ENCODE measurements at places on chromosomes 6 and 20.

DNA sequence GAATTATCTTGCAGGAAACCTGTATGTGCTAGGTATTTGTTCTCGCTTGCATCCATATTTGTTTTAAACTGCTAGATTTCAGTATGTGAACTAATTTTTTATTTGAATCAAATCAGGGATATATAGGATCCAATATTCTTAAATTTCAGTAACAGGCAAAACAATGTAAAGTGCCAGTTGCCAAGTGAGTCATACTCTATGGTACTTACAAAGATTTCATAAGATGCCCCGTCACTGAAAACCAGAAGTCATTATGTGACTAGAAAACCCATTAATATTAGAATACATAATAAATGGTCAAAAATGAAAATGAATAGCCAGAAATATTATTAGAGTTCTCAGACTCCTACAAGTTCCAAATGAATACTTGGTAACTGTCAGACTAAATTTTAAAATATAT is 481.2 kb downstream of the TFAP2A start:
- no peak for DNase-seq

- peak; percentile 5 for DNase-seq
These were observed 466 bp upstream of the PSMB1 start for GRCh38 chr6:170553534-170554012.

DNA sequence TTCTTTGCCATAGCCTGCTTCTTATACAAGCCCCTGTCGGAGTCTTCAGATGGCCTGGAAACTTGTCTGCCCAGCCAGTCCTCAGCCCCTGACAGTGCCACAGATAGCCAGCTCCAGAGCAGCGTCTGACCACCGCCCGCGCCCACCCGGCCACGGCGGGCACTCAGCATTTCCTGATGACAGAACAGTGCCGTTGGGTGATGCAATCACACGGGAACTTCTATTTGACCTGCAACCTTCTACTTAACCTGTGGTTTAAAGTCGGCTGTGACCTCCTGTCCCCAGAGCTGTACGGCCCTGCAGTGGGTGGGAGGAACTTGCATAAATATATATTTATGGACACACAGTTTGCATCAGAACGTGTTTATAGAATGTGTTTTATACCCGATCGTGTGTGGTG is 29.5 kb downstream of the SLCO4A1 start:
- no peak for DNase-seq

DNA sequence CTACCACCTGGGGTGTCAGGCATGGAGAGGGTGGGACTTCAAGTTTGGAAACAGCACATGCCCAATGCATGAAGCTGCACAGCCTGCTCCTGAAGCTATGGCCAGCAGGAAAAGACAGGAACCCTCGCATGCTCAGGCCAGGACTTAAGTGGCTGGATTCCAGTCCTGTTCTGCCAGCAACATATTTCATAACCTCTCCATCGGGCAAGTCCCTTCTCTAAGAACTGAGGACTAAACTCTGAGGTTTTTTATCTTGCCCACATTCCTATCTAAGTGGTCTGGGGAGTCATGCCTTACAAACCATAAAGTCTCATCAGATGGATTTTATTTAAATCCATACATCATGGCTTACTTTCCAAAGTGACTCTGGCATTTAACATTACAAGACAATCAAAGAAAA is 27.5 kb upstream of the AGPAT4 start:
- no peak for DNase-seq

GRCh38 chr6:149864578-149865535 is 698 bp upstream of the LRP11 start:
- DNase-seq = no peak

DNA sequence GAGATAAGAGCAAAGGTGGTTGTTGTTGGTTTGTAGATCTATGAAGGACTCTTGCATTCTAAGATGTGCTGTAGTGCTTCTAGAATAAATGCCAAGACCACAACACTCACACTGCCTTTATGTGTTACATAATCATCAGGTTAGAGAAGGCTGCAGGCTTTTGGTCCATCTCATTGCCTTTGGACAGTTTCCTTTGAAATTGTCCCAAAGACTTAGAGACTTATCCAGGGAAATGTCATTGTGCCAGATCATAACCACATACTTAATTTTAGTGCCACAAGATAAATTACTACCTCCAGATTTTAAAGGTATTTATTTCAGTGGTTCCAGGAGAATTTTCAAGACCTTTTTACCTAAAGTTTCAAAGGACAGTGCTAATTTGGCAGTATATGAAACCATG is 666.6 kb upstream of the CITED2 start:
- DNase-seq = peak; percentile 37

- DNase-seq = no peak
These were observed 652.8 kb upstream of the CITED2 start for GRCh38 chr6:140027219-140027618.

GRCh38 chr20:3652221-3652620 is 11.0 kb downstream of the GFRA4 start:
- no peak for DNase-seq

- no peak for DNase-seq
These were observed 4.4 kb downstream of the CPNE1 start for GRCh38 chr20:35660122-35660937.

GRCh38 chr6:129730477-129731165 is 20.6 kb upstream of the ARHGAP18 start:
- DNase-seq = no peak

DNA sequence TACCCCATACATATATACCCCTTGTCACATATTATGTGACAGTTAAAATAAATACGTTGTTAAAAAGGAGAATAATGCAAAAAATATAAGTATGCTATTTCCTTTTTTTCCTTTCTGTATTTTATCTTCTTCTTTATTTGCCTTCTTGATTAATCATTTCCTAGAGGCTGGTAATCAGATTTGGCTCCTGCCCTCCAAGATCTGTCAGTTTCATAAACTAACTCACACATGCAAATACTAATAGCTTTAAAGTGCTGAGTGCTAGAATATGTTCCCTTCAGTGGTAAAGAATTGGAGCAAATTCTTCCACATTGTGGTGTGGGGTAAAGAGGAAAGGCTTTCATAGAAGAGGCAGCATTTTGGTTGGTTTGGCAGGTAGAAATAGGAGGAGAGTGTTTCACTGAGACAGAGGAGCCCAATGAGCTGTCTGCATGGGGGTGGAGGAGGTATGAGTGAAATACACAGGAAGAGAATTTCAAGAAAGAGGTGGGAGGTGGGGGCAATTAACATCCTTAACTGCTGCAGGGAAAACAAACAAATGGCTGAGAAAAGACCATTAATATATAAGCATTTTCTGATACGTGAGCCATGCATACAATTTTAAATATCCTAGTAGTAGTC is 523.9 kb downstream of the BMP2 start:
- DNase-seq = no peak

GRCh38 chr6:98047164-98047563 is 764.1 kb upstream of the MMS22L start:
- no peak for DNase-seq

GRCh38 chr6:142886431-142887170 is 58.4 kb downstream of the HIVEP2 start:
- no peak for DNase-seq

- DNase-seq = no peak
These were observed 81.3 kb downstream of the RPP40 start for GRCh38 chr6:4922488-4923037.

DNA sequence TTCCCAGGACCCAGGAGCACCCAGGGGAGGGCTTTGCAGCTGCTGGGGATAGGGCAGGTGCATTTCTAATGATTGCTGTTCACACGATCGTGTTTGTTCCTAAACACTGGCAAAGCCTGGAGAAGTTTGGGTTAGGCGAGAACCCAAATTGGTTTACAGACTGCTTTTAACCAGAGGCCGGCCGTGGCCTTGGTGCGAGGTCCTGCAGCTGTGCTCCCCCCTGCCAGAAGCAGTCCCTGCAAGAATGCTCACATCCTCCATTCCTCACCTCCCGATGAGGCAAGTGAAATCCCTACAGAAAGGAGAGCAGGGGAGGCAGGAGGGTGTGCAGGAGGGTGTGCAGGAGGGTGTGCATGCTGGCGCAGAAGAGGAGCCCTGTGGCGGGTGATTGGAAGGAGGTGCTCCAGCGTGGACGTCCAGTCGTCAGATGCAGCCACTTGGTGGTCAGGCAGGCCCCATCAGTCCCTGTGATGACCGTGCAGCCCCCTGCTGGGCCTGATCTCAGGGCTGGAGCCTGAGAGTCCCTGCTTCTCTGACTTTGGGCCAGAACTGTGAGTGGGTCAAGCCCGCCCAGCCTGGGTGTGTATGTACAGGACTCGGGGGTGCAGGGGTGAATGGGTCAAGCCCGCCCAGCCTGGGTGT is 55.7 kb upstream of the FRMD1 start:
- no peak for DNase-seq

DNA sequence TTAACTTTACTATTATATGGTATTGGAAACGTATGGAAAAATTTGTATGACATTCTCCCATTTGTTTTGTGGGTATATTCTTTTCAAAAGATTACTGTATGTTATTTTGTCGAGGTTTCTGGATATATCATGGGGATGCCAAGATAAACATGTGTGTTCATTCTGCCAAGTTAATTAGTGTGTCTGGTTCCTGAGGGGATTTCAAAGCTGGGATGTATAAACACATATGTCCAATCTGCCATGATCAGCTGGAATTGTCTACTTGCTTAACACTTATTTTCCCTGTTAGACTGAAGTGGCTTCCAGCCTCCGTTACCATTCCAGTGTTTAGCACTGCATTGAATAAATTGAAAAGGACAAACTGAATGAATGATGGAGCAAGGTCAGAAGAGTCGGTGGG is 86.2 kb downstream of the DNAH8 start:
- DNase-seq = no peak

- DNase-seq = no peak
These were observed 1.9 kb downstream of the DDR1 start for GRCh38 chr6:30885999-30886896.

- no peak for DNase-seq
These were observed 23.6 kb upstream of the LMBRD1 start for GRCh38 chr6:69820438-69820837.

- DNase-seq = no peak
These were observed 19.2 kb downstream of the JAG1 start for GRCh38 chr20:10654630-10655029.

DNA sequence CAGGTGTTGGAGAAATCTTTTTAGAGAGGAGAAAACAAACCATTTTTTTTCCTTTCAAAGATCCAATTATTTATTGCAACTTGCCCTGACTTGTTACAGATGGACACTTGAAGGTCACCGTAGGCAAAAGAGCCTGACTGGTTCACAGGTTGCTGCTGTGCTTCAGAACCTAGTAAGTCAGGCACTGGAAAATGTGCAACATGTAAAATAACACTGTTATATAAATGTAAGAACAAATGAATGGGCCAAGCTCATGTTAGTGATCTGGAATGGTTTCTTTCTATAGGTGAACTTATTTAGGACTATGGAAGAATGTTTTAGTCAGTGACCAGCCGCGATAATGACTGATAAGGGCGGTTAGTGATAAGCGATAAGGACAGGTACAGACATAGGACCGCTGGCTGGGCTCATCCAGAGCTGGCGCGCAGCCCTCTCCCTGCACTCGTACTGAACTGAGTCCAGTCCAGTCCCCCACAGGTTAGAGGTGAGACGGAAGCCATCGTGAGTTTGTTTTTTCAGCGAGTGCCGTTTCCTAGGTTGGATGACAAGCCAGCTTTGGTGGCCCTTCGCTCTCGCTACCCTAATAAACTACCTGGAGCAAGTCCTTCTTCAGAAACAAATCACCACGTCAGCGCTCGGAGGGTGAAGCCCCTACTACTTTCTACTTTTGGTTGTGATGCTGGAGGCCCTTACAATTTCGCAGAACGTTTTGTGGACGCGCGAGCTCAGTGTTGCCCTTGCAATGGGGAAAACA is 94.4 kb upstream of the PRDM1 start:
- no peak for DNase-seq

- peak; percentile 23 for DNase-seq
These were observed 69.8 kb upstream of the TINAG start for GRCh38 chr6:54238396-54238795.

- DNase-seq = no peak
These were observed 81.9 kb downstream of the PHACTR2 start for GRCh38 chr6:143759666-143760065.

GRCh38 chr20:60116128-60116909 is 158.1 kb downstream of the CDH26 start:
- DNase-seq = no peak

DNA sequence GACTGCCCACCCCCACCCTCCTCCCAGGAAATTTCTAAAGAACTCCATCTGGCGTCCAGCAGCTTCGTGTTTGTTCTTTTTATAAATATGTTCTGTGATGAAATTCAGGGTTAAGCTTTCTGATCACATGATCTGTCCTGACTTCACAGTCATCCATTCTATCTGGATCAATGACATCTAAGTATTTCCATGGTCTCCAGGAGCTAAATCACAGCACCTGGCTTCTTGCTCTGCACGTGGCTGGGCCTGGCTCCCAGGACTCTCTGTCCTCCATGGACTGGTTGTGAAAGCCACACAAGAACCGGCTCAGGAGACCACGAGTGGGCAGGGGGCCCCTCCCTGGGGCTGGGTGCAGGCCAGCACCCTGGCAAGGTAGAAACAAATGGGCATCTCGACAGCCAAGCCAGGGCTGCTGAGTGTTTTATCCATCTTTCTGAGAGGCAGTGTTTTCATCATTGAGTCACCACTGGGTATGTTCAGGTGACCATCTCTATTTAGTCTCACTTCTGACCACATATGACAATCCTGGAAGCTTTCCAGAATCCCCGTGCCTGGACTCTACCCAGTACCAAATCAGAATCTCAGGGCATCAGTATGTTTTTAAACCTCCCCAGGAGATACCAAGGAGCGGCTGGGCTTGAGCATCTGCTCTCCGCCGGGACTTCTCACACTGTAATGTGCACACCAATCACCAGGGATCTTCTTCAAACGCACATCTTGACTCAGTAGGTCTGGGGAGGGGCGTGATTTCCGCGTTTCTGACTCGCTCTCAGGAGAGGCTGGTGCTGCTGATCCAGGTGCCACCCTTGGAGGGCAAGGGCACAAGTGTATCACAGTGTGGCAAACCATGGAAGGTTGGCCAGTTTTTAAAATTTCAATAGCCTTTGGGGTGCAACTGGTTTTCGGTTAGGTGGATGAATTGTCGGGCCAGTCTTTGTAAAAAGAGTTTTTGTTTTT is 31.6 kb upstream of the PXDC1 start:
- DNase-seq = no peak

All from astrocyte of the cerebellum (primary cell).